ENCODE measurements at places on chromosomes 5 and 9. TPM values are rescaled to one million over a fixed set of nuclear protein-coding genes. Genes with fewer than 3 reads are reported as not detected.

SPINK4 gene
- not detected for total RNA-seq

OLFM1 gene
- total RNA-seq = 16.0 TPM

NEUROG1 gene
- total RNA-seq = not detected

MCC gene
- 5.1 TPM for total RNA-seq

WASHC1 gene
- 9.0 TPM for total RNA-seq

GRCh38 chr9:116303886-116304538, 150.4 kb downstream of the PAPPA start:
- DNase-seq = no peak

DNA sequence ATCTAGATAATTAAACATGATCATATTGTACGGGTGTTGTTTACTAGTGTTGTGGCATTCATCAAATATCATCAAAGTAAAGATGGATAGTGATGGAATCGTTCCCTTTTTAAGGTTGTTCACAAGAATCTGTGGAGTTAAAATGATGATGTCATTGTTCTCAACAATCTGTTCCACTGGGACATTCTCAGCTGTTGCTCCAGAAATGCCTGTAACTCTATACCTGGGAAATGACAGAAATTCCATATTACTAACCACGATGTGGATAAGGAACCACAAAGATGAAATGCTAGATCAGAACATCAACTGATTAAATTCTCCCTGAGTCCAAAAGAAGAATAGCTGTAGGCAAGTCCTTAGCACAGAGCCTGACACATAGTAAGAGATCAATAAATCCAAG, 38.0 kb downstream of the RIGI start:
- DNase-seq = no peak

DNA sequence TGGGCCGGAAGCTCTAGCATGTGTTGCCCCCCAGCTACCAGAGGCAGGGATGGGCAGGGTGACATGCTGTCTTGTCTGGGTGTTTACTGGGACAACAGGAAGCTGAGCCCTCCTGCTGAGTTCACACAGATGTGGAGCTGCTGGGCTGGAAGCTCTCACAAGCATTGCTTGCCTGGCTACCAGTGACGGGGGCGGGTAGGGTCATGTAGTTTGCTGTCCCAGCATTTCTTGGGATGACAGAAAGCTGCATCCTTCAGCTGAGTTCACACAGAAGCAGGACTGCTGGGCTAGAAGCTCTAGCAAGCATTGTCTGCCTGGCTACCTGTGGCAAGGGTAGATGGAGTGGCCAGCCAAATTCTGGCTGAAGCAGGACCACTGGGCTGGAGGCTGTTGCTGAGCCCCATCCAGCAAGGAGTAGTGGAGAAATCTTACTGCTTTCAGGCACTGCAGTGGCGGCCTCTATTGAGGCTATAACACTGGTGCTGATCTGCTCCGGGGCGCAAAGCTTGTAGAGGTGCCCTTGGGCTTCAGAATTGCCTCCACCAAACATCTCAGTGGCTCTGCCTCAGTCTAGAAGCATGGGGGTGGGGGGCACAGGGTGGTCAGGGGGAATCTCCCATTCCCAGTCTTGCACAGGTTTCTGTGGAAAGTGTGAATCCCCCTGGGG, 25.1 kb downstream of the POLK start:
- DNase-seq = no peak
